NCI-H2081 (cell line): ENCODE measurements at places on chromosomes 3 and 15.

GRCh38 chr3:61765157-61765876 lies 203.9 kb downstream of the PTPRG start:
- DNase-seq: no peak

DNA sequence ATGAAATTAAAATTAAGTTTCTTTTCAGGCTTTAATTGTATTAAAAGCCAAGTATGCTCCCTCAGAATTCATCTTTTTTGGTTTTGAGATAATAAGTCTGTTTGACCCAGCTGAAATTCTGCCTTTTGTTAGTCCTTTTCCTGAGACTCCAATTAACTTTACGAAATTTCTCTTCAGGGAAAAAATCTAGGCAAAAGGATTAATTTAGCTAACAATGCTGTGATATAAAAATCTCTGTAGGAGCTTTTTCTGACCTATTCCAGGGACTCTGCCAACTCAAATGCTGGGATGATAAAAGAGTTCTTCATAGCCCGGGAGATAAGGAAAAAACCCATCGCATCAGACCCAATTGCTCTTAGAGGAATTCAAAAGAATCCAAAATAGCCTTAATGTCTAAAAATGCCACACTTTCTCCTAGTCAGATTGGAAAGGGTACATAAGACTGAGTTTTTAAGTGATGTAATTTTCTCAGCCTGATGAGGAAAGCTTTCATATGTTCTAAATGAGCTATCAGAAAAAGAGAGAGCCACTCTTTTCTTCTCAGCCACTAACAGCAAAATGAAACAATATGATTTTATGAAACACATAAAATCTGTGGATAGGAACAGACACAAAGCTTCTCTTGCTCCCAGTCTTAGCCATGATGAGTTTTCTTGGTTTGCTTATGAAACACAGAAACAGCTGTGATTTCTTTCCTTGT lies 405.1 kb downstream of the ROBO1 start:
- DNase-seq: no peak

- DNase-seq: no peak
Measured at GRCh38 chr15:39238443-39238842, 342.4 kb upstream of the THBS1 start.

GRCh38 chr3:42711491-42712343 lies 9.1 kb upstream of the HHATL start:
- DNase-seq: no peak

GRCh38 chr3:178950676-178951075 lies 120.9 kb downstream of the ZMAT3 start:
- DNase-seq: no peak

- no peak for DNase-seq
Measured at GRCh38 chr15:38796589-38796988, 232.0 kb upstream of the RASGRP1 start.

DNA sequence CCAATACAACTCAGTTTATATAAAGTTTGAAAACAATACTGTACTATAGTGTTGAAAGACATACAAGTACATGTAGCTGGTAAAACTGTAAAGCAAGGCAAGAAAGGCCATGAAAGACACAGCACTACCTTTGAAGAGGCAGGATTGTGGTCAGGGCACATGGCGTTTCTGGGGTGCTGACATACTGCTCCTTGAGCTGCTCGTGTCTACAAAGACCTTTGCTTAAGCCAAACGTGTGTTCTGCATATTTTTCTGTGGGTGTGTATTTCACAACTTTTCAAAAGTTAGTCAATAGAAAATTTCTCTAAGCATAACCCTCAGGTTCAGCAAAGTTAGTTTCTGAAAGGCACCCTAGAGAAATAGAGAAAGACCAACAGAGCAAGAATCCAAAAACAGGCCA lies 14.1 kb upstream of the TOPAZ1 start:
- DNase-seq: no peak

DNA sequence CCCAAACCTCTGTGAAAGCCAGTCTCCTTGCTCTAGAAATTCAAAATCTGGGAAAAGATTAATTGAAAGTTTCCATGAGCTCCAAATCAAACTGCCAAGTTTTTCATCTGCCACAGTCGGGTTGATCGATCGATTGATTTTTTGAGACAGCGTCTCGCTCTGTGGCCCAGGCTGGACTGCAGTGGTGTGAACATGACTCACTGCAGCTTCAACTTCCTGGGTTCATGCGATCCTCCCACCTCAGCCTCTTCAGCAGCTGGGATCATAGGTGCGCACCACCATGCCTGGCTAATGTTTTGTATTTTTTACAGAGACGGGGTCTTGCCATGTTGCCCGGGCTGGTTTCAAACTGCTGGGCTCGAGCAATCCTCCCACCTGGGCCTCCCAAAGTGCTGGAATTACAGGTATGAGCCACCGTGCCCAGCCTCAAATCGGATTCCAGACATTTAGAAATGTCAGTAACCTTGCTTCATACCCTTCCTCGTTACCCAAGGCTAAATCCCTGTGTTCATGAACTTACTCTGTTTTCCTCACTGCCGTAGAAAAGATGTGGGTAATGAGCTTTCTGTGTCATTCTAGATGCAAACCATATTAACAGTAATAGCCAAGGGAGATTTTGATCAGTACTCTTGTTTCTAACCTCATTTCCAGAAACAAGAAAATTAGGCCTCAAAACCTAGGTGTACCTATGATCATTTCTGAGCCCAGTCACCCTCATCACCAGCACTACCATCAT lies 105.9 kb upstream of the AKAP13 start:
- DNase-seq: no peak
